Stimulated activated CD8-positive, alpha-beta memory T cell treated with anti-CD3 and anti-CD28 coated beads, Interleukin-12 subunit alpha, Interleukin-12 subunit beta, amount 100 ng/mL, for 4 hours (primary cell): ENCODE measurements at places on chromosomes 6 and 20.

- no peak for DNase-seq
These were observed 13.0 kb upstream of the GRM4 start for GRCh38 chr6:34158876-34159275.

GRCh38 chr20:16262594-16262993 lies 310.7 kb downstream of the KIF16B start:
- no peak for DNase-seq

DNA sequence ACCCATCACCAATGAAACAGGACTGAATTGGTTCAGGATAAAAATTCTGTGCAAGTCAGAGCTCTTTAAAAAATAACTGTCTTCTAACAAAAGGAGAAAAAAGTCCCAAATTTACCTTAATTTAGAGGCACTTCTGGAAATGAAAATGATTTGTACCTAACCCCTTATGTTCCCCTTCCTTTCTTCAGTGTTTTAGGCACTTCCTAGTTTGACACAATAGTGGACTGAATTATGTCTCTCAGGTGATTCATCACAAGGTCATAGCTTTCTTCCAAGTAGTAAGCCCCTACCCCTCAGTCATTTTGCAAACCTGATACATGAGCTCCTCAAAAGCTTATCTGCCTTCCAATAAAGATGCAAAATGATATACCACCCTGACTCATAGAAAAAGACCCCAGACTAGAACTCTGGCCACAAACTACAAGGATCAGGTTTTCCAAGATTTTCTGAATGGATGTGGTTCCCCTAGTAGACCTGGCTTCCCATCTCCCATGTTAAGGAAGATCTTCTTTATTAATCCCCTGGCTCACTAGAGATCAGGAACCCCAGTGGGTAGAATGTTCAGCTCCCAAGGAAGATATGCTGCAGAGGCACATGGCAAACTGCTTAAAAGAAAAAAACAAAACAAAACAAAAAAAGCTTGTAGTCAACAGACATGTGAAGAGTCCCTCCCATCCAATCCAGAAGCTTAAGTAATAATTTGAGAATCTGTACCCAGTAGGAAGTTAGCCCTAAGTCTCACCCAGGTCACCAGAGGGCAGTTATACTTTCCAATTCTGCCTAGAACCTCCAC lies 3.6 kb downstream of the PPP1R10 start:
- DNase-seq = no peak

GRCh38 chr6:7737867-7738266 lies 12.0 kb downstream of the BMP6 start:
- DNase-seq = no peak

DNA sequence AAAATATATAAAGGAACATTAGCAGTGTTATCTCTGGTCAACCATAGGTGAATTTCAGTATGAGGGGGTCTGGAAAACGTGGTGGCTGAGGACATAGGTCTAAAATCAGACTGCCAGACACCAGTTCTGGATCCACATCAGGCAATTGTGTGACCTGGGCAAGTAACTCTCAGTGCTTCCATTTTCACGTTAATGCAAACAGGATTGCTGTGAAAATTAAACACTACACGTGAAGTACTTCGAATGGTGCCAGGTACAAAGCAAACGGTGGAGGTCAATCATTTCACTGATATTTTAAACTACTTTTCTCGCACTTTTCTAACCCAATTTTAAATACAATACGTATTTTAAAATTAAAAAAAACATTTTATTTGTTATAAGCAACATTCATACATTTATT lies 315.7 kb downstream of the TRDN start:
- DNase-seq = no peak

GRCh38 chr20:52313341-52313963 lies 121.9 kb upstream of the ZFP64 start:
- DNase-seq = no peak

DNA sequence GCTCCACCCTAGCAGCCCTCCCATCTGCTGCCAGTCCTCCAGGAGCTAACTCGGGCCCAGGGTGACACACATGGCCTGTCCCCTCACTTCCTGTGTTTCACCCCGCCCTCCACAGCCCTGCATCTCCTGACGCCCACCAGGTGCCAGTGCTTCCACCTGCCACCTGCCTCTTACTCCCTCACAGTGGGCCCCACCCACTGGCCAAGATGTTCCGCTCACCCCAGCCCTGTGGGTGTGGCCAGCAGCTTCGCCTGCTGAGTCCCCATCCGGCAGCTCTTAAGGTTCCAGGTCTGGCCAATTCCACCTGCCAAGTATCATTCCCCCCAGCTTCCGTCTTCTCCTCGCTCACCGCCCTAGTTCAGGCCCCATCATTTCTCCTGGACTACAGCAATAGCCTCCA lies 184.1 kb downstream of the MBOAT1 start:
- DNase-seq = no peak

DNA sequence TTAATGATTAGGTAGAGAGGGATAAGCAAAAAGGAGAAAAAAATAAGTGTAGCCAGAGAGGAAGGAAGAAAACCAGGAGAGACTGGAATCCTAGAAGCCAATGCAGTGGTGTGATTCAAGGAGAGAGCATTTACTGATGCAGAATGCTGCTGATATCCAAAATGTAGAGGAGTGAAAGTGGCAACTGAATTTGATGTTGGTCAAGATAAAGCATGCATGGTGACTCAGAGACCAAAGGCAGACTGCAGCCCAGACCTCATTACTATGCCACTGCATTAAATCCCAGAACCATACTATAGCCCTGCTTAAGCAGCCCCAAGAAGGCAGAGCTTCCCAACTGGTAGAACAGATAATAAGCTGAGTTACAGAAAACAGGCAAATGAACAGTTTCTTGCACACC lies 15.8 kb downstream of the KLHL32 start:
- DNase-seq = no peak
